ENCODE measurements at places on chromosomes 1 and 21.
A peak's percentile ranks its signal among the peaks of the same experiment; 100 is the strongest.

- no peak for DNase-seq
Observed at GRCh38 chr1:155760751-155761475, 72.0 kb downstream of the DAP3 start.

DNA sequence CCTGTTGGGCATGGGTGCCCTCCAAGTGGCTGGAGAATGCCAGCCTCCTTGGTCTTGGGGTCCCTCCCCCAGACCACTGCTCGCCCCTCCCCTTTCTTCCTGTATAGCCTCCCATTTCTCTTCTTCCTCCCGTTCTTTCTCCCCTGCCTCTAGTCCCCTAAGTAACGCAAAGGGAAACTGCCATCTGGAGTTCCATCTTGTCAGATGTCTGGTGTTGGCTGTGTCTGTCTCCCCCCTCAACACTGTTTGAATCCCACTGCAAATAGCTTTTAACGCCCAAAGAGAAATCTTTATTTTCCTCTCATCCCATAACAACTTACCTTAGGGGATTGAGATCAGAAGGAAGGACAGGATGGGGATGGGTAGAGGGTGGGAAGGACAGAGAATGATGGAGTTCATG lies 55.3 kb upstream of the CSF3R start:
- no peak for DNase-seq

DNA sequence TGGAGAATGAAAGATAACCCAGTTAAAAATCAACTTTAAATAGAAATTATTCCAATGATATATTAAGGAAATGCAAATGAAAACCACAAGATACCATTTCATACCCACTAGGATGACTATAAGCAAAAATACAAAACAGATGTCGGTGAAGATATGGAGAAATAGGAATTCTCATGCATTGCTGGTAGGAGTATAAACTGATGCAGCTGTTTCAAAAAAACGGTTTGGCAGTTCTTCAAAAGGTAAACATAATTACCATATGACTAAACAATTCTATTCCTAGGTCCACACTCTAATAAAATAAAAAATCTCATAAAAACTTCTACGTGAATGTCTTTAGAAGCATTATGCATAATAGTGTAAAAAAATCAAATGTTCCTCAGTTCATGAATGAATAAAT lies 763.3 kb upstream of the BRINP3 start:
- peak; percentile 52 for DNase-seq

- no peak for DNase-seq
Observed at GRCh38 chr1:112386731-112387346, 9.2 kb upstream of the CTTNBP2NL start.

- DNase-seq: no peak
Observed at GRCh38 chr1:101119289-101119688, 93.7 kb upstream of the DPH5 start.

DNA sequence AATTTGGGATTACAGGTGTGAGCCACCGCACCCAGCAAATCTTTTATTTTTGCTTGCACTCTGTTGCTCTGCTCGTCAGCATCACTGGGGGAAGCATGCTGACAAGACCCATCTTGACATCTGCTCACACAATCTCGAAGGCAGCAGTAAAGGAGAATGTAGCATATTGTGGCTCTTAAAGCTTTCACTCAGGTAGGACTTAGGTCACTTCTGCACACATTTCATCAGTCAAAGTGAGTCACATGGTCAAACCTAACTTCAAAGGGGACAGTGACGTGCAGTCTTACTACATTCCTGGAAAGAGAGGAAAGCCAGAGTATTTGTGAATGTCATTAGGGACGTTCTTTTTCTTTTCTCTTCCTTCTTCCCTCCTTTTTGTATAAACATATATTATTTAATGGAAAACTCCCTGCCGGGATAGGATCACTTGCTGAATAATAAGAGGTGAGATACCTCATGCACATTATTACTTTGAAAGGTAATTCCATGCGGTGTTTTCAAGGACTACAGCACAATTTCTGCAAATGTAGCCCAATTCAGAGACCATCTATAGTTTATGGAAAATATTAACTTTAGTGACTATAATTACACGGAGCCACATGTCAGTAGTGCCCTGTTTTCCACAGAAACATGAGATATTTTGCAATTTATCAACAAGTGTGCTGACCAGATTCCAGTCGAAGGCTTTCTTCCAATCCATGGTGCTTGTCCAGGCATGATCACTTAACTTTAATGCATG lies 19.3 kb upstream of the ACBD6 start:
- no peak for DNase-seq

DNA sequence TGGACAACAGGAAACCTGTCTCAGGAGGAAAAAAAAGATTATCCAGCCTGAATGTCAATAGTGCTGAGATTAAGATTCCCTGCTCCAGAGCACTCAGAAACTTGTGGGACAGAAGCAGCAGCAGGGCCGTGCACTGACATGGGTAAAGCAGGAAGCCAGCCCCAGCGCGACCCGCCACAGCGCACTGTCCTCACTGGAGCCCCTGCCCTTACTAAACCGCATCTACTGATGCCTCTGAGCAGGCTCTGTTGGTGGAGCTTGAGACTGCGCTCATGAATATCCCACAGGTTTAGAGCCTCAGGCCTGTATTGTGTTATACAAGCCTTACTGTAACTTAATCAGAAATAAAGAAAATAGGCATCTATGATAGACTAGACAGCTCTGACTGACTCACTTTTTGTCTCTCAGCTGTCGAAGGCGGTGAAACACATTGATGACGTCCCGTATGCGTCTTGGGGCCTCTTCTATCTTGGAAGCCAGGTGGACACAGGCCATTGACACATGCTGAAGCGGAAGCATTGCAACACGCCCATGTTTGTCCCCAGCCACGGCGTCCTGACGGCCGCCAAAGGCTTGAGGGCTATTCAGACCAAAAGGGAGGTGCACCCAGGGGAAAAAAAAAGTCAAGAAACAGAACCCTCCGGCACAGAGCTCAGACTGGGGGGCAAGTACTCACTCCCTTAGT lies 1.2 kb downstream of the CCNL2 start:
- peak; percentile 41 for DNase-seq

GRCh38 chr1:7898962-7899361 lies 41.7 kb downstream of the TNFRSF9 start:
- DNase-seq: no peak

DNA sequence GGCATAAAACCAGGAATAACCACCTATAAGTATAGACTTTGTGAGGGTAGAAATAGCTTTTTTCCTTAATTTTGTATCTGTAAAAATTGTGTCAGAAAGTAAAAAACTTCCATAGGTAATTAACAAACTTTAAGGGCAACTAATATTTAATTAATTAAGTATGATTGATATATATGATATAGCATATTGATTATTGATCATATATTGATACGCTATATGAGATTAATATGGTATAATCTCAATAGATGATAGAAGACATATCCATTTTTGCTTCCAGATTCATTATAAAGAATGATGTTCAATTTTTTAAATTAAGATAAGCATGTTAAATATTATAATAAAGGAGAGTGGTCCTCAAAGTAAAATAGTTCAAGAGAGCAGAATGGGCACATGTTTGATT lies 99.3 kb upstream of the VAV3 start:
- no peak for DNase-seq

DNA sequence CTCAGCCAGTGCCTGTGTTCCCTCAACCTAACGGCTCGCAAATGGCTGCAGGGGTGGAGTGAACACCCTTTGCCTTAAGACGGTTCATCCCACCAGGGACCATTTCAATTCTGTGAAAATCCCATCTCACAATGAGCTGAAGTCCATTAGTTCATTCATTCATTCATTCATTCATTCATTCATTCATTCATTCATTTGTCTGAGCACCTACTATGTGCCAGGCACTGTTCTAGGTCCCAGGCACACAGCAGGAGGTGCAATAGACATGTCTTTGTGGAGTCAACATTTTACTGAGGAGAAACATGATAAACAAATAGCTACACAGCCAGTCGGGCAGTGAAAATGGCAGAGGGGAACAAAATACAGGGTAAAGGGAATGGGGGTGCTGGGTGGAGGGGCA lies 618.8 kb downstream of the MATN1 start:
- no peak for DNase-seq

- DNase-seq: peak; percentile 32
Observed at GRCh38 chr1:12601700-12602658, 16.0 kb downstream of the DHRS3 start.

DNA sequence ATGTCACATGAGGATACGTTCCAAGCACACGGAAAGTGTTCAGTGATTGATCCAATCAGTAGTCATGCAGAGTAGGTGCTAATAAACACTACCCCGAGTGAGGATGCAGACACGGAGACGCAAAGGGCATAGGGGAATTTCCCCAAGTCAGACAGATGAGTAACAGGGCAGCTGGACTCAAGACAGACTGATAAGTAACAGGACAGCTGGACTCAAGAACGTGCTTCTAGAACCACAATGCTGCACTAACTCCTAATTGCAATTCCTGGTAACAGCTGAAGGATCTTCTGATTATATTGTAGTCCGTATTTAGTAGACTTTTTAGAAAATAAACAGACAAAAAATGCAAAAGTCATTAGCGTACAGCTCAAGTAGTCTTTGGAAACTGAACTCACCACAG lies 1.9 kb upstream of the OR2T10 start:
- DNase-seq: no peak

DNA sequence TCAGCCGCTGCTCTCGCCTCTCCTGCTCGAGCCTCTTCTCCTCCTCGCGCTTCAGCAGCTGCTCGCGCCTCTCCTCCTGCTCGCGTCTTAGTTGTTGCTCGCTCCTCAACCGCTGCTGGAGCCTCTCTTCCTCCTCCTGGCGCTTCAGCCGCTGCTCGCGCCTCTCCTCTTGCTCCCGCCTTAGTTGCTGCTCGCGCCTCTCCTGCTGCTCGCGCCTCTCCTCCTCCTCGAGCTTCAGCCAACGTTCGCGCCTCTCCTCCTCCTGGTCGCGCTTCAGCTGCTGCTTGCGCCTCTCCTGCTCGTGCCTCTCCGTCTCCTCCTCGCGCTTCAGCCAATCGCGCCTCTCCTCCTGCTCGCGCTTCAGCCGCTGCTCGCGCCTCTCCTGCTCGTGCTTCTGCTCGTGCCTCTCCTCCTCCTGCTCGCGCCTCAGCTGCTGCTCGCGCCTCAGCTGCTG lies 3.7 kb downstream of the TCHH start:
- DNase-seq: peak; percentile 54

DNA sequence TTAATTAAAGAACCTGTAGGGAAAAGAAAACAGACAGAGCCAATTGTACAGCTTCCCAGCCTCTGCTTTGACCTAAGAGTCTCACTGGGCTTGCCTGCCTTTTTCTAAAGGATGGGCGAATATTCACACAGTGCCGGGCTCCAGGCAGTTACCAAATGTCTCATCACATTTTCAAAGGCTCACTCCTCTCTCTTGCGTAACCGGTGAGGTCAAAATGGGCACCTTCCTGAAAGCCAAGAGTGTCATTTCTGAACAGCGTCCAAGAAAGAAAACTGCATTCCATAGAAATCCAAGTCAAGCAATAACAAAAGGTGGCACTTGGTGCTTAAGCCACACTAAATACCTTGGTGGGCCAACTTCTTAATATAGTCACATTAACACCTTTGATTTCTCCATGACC lies 710 bp upstream of the PALMD start:
- peak; percentile 61 for DNase-seq

- peak; percentile 79 for DNase-seq
Observed at GRCh38 chr1:197736685-197737084, 38.6 kb downstream of the DENND1B start.

- no peak for DNase-seq
Observed at GRCh38 chr1:159826441-159827101, at the start of gene SLAMF8. TSS of gene SLAMF8 (plus strand) at chr1:159826873. CDS start at chr1:159826899, 26 bp downstream.

DNA sequence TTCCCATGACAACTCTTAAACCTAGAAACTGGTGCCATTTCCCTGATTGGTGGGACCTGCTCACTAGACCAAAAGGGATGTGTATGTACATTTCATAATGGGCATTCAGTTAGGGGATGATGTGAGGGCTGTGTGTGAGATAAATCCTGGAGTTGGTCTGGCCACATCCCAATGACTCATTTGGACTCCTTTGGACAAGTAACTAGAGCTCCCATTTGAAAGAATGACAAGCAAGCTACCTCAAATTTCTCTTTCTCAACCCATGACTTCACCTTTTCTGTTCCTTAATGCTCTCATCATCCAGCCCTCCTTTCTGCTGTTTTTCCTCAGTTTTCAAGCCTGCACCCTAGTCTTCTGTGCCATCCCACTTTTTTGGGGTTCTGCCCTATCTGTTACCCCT lies 27.9 kb downstream of the EBNA1BP2 start:
- peak; percentile 67 for DNase-seq

GRCh38 chr21:34684174-34684876 lies 15.5 kb downstream of the CLIC6 start:
- no peak for DNase-seq

- DNase-seq: no peak
Observed at GRCh38 chr1:58035523-58035922, 511.0 kb downstream of the OMA1 start.

GRCh38 chr21:21661741-21662140 lies 663.5 kb downstream of the NCAM2 start:
- DNase-seq: no peak

- no peak for DNase-seq
Observed at GRCh38 chr1:192003295-192004077, 154.8 kb upstream of the RGS18 start.

DNA sequence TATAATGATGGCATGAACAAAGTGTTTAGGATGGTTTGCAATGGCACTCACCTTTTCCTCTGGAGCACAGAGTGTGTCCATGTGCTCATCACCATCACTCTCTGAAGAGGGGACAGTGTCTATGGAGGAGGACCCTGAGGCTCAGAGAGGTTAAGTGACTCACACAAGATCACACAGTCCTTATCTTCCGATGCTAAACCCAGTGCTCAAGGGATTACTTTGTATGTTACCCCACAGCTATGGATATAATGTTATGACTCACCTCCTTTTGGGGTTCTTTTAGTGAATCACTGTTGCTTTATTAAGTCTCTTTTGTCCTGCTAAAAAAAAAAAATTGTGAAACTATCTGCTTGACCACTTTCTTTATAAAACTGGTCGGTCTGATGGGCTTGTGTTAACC lies 67.6 kb downstream of the TENT5C start:
- peak; percentile 83 for DNase-seq

DNA sequence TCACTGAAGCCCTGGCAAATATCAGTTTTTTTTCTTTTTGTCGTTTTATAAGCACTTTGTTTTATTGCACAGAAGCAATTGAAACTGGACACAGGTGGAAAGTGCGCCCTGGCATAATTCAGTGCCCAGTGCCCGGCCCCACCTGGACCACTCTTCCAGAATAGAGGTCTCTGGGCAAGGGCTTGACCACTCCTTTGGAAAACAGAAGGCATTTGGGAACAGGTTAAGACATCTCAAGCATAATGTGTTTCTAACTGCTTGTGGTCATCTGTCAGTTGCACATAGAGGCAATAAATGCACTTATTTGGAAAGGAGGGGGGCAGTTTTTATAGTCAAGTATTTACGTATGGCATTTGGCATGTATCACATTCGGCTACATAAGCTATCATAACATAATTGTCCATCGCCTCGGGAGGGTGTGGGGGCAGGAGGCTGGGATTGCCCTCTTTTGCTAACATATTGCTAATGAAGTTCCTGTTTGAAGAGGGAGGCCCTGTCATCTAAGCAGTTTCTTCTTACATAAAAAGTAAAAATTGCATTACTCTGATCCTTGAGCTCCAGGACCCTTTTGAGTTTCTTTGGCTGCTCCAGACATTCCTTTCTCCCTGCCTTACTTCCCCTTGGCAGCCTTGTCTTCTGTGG lies 14.7 kb upstream of the CD2 start:
- no peak for DNase-seq

Measured in ELR (cell line).